ENCODE measurements at places on chromosomes 1 and 21.

- DNase-seq: no peak
These were observed 156.1 kb downstream of the KIF26B start for GRCh38 chr1:245310571-245311531.

DNA sequence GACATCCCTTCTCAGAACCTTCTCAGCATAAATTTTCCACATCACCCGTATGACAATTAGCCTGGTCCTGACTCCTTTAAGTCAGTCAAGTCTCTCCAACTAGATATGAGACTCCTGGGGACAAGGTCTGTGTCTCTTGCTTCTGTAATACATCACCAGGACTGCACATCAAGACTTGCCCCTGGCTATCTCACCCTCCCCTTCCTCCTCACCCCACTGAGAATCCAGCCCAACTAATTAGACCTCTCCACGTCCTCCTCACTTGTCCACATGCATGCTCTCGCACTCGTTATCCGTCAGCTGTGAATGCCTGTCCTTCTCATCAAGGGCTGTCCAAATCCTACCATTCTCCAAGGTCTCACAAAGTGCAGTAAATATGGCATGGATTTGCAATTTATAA is 542.8 kb downstream of the PTPRU start:
- DNase-seq: no peak

DNA sequence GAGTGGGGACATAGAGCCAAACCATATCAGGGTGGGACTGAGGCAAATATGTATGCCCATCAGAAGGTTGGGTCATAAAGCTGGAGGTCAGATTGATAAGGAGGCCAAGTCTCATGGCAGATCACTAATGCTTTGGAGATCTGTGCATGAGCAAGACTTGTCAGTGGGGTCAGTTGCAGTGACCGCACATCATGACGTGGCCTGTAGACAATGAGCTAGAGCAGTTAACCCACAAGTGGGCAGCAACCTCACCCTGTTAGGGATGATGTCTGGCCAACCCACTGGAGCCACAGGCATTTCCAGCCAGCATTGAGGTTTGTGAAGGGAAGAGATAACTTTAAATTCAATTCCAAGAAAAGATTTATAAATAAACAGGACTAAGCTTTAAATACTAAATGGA is 66.7 kb downstream of the XCL1 start:
- no peak for DNase-seq

DNA sequence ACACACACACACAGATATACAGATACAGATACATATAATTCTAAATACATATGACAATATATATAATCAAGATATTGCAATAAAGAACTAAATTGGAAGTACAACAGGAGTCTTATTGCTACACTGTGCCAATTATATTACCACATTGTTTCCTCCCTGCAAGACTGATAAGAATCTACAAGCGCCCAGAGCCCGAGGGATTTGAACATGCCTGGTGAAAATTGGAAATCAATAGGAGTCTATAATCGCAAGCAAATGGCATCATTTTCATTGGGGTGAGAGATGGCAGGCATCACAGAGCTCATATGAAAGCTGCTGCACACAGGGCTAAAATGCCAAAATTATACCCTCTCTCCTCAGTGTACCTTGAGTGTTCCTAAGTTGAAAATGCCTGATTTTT is 152.9 kb upstream of the PTBP2 start:
- no peak for DNase-seq

- DNase-seq: no peak
These were observed at the start of gene ITPKB for GRCh38 chr1:226738995-226739695. Gene ITPKB, minus strand, starts transcription at chr1:226739282. Its CDS starts 1,824 bp downstream, at chr1:226737458.

- DNase-seq: no peak
These were observed 24.2 kb upstream of the PHTF1 start for GRCh38 chr1:113783254-113784103.

GRCh38 chr1:206498685-206499084 is 8.6 kb upstream of the RASSF5 start:
- no peak for DNase-seq

GRCh38 chr1:91619881-91620280 is 119.2 kb downstream of the CDC7 start:
- no peak for DNase-seq

- DNase-seq: no peak
These were observed 16.8 kb downstream of the PTPRC start for GRCh38 chr1:198655459-198656121.

GRCh38 chr1:212188599-212189351 is 96.4 kb upstream of the PPP2R5A start:
- no peak for DNase-seq

DNA sequence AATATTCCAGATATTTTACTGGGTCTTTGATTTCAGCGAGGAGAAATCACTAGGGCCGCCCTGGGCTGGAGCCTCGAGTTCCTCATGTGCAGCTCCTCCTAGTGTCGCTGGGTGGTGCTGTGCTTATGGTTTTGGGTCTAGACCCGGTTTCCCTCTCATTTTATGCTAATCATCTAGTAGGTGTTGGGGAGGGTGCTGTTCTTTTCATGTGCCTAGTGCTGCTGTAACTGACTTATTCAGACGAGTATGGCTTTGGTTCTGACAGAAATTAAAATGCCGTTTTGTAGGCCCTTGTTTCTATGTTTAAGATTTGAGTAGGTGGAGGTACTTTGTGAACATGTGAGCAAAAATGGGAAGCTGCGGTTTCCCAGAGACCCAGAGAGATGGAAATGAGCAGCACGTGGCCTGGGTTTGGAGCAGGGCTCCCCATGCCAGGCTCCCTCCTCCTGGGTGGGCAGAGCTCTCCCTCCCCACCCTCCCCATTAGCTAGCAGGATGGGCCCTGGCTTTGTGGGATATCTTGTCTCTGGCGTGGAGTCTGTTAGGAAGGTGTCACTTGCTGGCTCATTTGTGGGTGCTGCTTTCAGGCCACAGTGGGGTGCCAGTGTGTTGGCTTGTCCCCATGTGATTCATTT is 74.0 kb upstream of the GPR88 start:
- DNase-seq: no peak

DNA sequence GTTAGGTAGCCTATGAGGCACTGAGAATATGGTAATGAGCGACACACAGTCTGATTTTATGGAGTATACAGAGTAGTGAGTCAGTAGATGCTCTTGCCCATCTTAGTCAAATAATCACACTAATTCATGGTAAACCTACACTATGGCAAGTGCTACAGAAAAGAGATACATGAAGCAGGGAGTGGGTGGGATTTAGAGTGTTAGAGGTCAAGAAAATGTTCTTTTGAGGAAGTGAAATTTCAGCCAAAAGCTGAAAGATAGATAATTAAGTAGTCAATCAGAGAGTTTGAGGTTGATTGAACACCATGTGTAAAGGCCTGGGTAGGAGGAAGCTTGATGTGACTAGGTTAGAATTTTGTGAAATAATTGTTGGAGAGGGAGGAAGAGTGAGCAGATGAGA is 14.7 kb downstream of the MDM4 start:
- no peak for DNase-seq

- no peak for DNase-seq
These were observed 49.4 kb downstream of the TBCE start for GRCh38 chr1:235416662-235417049.

DNA sequence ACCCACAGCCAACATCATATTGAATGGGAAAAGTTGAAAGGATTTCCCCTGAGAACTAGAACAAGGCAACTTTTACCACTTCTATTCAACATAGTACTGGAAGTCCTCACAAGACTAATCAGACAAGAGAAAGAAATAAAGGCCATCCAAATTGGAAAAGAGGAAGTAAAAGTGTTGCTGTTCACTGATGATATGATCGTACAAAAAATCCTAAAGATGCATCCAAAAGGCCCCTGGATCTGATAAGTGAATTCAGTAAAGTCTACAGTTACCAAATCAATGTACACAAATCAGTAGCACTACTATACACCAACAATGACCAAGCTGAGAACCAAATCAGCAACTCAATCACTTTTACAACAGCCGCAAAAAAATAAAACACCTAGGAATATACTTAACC is 28.3 kb downstream of the RAB3GAP2 start:
- DNase-seq: no peak

DNA sequence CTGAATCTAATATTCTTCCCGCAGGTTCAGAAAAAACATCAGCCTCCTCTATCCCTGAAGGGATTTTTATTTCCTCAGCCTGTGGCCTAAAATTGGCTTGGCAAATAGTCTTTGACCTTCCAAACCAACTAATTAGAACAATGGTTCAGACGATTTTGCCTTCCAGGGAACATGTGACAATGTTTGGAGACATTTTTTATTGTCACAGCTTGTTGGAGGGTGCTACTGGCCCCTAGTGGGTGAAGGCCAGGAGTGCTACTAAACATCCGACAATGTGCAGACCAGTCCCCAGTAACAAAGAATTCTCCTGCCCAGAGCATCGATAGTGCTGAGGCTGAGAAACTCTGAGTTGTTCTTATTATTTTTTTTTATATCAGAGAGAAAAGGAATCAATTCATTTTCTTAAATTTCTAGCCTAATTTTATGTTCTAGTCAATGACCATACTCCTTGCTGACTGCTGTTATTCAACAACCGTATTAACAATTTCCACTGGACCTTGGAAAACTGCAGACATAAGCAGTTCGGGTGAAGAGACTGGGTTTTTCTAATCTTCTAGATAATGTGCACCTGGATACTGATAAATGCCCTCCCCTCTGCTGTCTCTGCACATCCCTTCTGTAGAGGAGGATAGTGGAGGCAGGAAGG is 280.7 kb downstream of the LMX1A start:
- no peak for DNase-seq

GRCh38 chr1:43527111-43527878 is 3.4 kb upstream of the PTPRF start:
- no peak for DNase-seq

- no peak for DNase-seq
These were observed 84.1 kb upstream of the LBR start for GRCh38 chr1:225511828-225512381.

- peak; percentile 23 for DNase-seq
These were observed 3.9 kb upstream of the CD1C start for GRCh38 chr1:158285756-158286241.

GRCh38 chr1:89941110-89941766 is 53.7 kb upstream of the ZNF326 start:
- DNase-seq: no peak

- DNase-seq: no peak
These were observed 513.2 kb downstream of the COL11A1 start for GRCh38 chr1:102595106-102595505.

- DNase-seq: no peak
These were observed 5.6 kb downstream of the LCK start for GRCh38 chr1:32256473-32257226.

GRCh38 chr1:240232530-240232929 is 140.8 kb downstream of the FMN2 start:
- no peak for DNase-seq

DNA sequence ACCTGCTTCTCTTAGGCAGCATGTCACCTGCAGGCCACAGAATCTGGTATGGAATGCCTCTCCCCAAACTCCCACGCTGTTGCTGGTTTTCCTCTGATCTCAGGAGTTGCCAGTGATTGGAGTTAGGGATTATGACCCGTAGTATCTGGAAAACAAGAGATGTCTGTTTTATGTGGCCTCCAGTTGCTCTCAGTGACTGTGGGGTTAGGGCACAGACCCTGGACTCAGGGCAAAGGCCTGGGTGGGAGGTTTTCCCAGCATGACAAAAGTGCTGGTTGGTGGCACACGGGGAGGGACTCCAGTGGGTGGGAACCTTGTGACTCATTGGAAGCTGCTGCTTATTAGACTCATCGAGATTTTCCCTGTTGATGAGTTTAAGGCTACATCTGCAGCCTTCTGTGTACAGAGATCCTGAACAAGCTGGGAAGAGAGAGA is at the start of gene NR1I3:
NR1I3 (minus strand) TSS at position 165 of the 435 bp plus-strand sequence. CDS start 1,638 bp downstream, outside the sequence.
- DNase-seq: no peak

GRCh38 chr1:193070386-193070753 is 11.0 kb downstream of the RO60 start:
- no peak for DNase-seq

DNA sequence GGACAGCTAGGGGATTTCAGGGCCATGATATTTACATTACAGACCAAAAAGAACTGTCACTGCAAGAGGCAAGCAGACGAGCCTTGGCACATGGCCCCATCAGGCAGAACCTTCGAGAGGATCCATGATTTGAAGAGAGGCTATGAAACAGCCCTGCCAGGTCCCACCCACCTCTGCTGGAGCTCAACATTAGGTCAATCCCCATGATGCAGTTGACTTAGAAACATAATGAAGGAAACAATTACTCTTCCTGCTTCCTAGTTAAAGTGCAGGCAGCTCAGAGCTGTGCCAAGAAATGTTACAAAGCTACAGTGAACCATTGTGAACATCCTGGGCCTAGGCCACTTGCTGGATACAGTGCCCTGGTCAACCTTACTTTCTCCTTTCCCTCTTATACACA is 41.7 kb upstream of the PTCH2 start:
- no peak for DNase-seq

DNA sequence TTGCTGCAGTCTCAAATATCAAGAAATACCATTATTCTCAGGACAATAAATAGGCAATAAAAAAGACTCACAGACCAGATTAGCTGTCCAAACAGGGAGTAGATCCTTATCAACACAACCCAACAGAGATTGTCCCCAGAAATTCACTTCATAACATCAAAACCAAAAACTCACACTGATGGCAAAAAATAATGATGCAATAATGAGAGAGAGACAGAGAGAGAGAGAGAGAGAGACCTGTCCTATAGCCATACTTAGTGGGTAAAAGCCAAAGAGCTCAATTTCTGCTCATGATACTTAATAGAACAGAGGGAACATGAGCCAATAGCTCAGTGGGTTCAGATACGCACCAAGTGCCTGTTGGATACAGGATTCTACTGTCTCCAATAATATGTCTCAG is 244.5 kb downstream of the FAM72C start:
- DNase-seq: no peak

DNA sequence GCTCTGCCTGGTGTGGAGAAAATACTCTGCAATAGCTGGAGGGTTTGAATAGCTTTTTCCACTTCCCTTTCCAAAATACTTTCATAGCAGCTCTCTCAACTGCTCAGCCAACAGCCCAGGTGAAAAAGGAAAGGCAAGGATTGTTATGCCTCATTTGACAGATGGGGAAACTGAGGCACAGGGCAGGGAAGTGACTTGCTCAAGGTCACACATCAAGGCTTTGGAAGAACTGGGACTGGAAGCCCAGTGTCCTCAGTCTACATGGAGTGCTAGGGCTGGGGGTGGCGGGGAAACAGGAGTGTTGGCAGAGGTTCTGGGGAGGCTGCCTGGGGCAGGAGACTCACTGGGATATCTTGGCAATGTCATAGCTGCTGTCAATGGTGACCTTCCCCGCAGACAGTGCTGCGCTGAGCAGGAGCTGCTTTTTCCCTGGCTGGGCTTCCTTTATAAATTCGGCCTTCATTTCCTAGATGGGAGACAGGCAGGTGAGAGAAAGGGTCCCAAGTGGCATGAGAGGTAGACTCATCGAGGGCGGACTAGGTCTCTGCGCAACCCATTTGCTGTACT is 4.0 kb downstream of the CHI3L1 start:
- no peak for DNase-seq

- DNase-seq: no peak
These were observed 220.5 kb upstream of the B3GALT2 start for GRCh38 chr1:193406901-193407300.

GRCh38 chr1:54273092-54273794 is 73.3 kb downstream of the MRPL37 start:
- no peak for DNase-seq

DNA sequence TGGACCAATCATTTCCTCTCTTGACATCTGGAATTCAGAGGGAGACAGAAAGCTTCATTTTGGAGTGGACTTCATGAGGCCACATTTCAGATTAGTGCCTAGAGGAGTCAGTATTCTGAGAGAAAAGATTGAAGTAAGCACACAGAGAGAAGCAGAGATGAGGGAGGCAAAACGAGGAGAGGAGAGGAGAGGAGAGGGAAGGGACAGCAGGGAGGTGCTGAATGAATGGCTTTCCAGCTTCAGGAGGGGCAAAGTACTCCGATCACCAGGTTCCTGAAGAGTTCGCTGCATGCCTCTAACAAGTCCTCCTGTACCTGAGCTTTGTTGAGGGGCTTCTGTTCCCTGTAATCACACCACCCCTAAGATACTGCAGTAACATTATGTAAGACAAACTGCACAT is 76.0 kb downstream of the NRIP1 start:
- no peak for DNase-seq
